T-helper 17 cell (primary cell): ENCODE measurements at places on chromosomes 1 and 21. TPM values are rescaled to one million over a fixed set of nuclear protein-coding genes. Genes with fewer than 3 reads are reported as not detected.
A peak's percentile ranks its signal among the peaks of the same experiment; 100 is the strongest.

GRCh38 chr1:201737352-201738060, 91.5 kb upstream of the IPO9 start:
- H3K27ac ChIP-seq = no peak overlapping the region
- H3K36me3 ChIP-seq = peaks cover 5% of the 10 kb centered on the region
- H3K4me3 ChIP-seq = no peak overlapping the region

GRCh38 chr1:224626042-224626441, 9.9 kb downstream of the CNIH3 start:
- H3K36me3 ChIP-seq = peaks cover 6% of the 10 kb centered on the region
- peaks cover 5% of the 10 kb centered on the region for H3K27me3 ChIP-seq
- no peak overlapping the region for H3K4me3 ChIP-seq
- peak overlapping the region; percentile 98 for H3K27ac ChIP-seq

- H3K4me3 ChIP-seq = no peak overlapping the region
- H3K27me3 ChIP-seq = no peaks in the 10 kb centered on the region
- no peak for DNase-seq
Observed at GRCh38 chr1:202361224-202361623, 12.7 kb downstream of the PPP1R12B start.

DNA sequence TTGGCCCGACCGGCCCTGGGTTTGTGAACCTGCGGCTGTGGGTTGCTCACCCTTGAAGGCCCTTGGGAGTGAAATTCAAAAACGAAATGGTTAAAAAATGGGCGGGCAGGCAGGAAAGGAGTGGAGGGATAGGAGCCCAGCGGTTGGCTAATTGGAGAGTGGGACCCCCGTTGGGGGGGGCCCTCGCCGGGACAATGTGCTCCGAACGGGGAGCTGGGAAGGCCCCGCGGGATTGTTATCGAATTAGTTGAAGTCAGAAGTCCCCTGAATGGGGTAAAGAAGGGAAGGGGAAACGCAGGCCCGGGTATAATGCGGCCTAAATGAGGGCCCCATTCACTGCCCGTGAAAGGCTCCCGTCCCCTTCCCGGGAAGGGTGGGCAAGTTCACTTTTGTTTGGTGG, 135.7 kb downstream of the PRDM16 start:
- no peak for DNase-seq
- H3K36me3 ChIP-seq = no peaks in the 10 kb centered on the region
- no peak overlapping the region for H3K27ac ChIP-seq
- H3K4me3 ChIP-seq = peak overlapping the region; percentile 57
- peaks cover 17% of the 10 kb centered on the region for H3K27me3 ChIP-seq

- no peaks in the 10 kb centered on the region for H3K36me3 ChIP-seq
- H3K27ac ChIP-seq = no peak overlapping the region
- H3K4me3 ChIP-seq = no peak overlapping the region
- DNase-seq = no peak
- H3K4me1 ChIP-seq = peaks cover under 1% of the 10 kb centered on the region
- peaks cover under 1% of the 10 kb centered on the region for H3K27me3 ChIP-seq
Observed at GRCh38 chr1:8203056-8203455, 114.9 kb upstream of the SLC45A1 start.

GRCh38 chr1:229153955-229154548, 116.9 kb upstream of the RAB4A start:
- H3K27me3 ChIP-seq = no peaks in the 10 kb centered on the region
- peaks cover 3% of the 10 kb centered on the region for H3K36me3 ChIP-seq
- H3K4me3 ChIP-seq = no peak overlapping the region

CFHR4 gene
- not detected for total RNA-seq

KLHDC8A gene
- total RNA-seq = not detected

DNA sequence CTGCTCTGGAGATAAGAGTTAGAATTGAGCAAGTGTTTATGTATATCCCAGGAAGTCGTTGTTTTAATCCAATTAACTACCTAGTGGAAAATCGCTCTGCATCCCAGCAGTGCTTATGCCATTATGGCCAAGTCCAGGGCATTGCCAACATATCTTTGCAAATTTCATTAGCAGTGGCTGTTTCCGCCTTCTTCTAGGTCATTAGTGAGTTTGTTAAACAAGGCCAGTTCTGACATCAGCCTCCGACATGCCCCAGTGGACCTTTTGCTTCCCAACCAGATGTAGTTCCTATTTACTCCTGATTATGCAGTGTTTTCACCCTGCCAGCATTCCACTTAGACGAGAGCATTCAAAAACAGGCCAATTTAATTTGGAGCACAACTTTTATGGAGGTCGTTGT, 106.8 kb upstream of the FAM78B start:
- H3K4me3 ChIP-seq = no peak overlapping the region
- no peak overlapping the region for H3K27ac ChIP-seq
- H3K36me3 ChIP-seq = no peaks in the 10 kb centered on the region
- no peaks in the 10 kb centered on the region for H3K27me3 ChIP-seq
- H3K4me1 ChIP-seq = no peaks in the 10 kb centered on the region

DNA sequence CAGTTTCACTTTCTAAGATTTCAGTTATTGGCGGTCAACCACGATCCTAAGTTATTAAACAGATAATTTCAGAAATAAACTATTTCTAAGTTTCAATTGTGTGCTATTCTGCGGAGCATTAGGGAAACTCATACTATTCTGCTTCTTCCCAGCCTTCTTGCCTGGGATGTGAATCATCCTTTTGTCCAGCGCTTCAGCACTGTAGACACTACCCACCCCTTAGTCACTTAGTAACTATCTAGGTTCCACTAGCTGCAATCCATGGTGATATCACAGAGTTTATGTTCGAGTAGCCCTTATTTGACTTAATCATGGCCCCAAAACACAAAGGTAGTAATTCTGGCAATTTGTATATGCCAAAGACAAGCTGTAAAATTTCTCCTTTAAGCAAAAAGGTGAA, 279.9 kb upstream of the ADAMTS5 start:
- no peaks in the 10 kb centered on the region for H3K27me3 ChIP-seq
- no peaks in the 10 kb centered on the region for H3K4me1 ChIP-seq
- DNase-seq = no peak

DNA sequence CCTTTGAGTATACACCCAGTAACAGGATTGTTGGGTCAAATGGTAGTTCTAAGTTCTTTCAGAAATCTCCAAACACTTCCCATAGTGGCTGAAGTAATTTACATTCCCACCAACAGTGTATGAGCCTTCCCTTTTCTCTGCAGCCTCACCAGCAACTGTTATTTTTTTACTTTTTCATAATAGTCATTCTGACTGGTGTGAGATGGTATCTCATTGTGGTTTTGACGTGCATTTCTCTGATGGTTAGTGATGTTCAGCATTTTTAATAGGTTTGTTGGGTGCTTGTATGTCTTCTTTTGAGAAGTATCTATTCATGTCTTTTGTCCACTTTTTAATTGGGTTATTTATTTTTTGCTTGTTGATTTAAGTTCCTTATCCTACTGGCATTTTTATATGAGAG, 26.4 kb upstream of the LAMC1 start:
- H3K4me1 ChIP-seq = no peaks in the 10 kb centered on the region
- H3K27ac ChIP-seq = no peak overlapping the region
- peaks cover 2% of the 10 kb centered on the region for H3K36me3 ChIP-seq
- H3K4me3 ChIP-seq = no peak overlapping the region
- peaks cover 30% of the 10 kb centered on the region for H3K27me3 ChIP-seq
- no peak for DNase-seq

- H3K4me3 ChIP-seq = no peak overlapping the region
- H3K4me1 ChIP-seq = peaks cover 15% of the 10 kb centered on the region
- H3K27me3 ChIP-seq = no peaks in the 10 kb centered on the region
- DNase-seq = no peak
- H3K36me3 ChIP-seq = peaks cover 11% of the 10 kb centered on the region
Observed at GRCh38 chr1:32806290-32806689, 10.9 kb downstream of the YARS1 start.

AMPD1 gene
- not detected for total RNA-seq

PPP2R5A gene
- total RNA-seq = 52.1 TPM

LCE1B gene
- total RNA-seq = not detected

DNA sequence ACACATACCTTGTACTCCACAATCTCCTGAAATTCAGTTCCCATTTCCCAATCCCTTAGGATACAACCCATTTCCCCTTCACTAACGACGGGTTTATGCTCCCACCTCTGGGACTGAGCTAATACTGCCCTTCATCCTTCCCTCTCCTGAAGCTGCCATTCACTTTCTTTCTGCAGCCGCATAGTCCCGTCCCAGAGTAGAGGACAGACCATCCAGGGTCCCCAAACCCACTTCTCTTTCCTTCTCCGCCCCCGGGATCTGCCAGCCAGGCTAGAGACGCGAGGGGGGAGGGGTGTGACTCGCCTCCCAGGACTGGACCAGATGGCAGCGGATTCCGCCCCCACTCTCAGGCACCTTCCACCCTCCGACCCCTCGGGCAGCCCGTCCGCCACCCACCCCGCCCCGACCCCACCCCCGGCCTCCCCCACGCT, 679 bp downstream of the ABL2 start:
- H3K36me3 ChIP-seq = peaks cover 3% of the 10 kb centered on the region
- peak overlapping the region; percentile 97 for H3K4me3 ChIP-seq
- peak; percentile 11 for DNase-seq
- peak overlapping the region; percentile 67 for H3K27ac ChIP-seq

DNA sequence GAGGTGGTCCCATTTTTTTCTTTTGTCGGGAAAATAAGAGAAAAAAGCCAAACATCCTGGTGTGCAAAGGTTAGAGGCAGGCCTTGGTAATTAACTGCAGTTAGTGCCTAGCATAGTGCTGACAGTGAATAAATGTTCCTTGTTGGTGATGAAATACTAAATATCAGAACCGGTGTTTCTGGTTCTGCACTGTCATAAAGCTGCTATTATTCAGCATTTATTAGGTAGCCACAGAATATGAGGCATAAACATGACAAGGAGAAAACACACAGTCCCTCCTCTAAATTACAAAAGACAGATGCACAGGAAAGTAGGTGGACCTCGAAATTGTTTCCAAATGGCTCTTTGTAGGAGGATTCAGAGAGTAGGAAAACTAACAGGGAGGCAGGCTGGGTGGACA, 122.0 kb upstream of the ADGRL2 start:
- H3K4me3 ChIP-seq = no peak overlapping the region
- no peak overlapping the region for H3K27ac ChIP-seq
- H3K4me1 ChIP-seq = no peaks in the 10 kb centered on the region
- no peak for DNase-seq

DNA sequence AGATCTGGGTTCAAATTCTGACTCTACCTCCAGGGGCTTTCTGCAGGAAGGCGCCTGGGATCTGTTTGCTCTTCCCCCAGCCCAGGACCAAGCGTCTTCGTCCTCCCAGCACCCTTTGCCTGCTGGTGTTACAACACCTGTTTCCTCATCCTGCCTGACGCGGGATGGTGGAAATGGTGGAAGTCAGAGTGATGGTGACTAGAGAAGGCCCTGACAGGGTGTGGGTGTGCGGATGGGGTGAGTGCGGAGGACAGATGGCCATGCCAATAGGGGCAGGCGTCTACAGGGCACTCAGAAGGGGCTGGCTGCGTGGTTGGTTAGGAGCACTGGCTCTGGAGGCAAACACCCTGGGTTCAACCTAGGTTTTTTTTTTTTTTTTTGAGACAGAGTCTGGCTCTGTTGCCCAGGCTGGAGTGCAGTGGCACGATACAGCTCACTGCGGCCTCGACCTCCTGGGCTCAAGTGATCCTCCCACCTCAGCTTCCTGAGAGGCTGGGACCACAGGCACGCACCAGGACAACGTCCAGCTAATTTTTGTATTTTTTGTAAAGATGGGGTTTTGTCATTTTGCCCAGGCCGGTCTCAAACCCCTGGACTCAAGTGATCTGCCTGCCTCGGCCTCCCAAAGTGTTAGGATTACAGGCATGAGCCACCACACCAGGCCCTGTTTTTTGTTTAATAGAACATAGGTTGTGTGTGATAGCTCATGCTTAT, 1.5 kb downstream of the THEMIS2 start:
- peak overlapping the region; percentile 100 for H3K4me3 ChIP-seq
- DNase-seq = no peak
- H3K36me3 ChIP-seq = peaks cover 13% of the 10 kb centered on the region
- H3K27me3 ChIP-seq = no peaks in the 10 kb centered on the region

DNA sequence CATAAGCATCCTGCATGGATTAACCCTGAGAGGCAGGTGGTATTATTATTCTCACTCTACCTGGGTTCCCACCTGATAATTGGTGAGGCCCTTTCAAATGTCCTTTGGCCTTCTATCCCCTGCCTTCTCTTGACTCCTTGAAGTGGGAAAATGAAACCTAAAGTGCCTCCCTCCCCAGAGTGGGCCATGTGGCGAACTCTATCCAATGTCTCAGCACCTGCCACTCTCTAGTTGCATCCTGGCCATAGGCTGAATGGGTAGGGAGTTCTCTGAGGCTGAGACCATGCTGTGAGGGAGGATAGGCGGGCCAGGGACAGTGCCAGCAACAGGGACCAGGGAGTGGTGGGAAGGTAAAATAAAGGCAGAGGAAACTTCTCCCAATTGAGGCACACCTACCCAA, 35.3 kb downstream of the ELF3 start:
- no peak overlapping the region for H3K27ac ChIP-seq

GJA5 gene
- total RNA-seq = not detected

DNA sequence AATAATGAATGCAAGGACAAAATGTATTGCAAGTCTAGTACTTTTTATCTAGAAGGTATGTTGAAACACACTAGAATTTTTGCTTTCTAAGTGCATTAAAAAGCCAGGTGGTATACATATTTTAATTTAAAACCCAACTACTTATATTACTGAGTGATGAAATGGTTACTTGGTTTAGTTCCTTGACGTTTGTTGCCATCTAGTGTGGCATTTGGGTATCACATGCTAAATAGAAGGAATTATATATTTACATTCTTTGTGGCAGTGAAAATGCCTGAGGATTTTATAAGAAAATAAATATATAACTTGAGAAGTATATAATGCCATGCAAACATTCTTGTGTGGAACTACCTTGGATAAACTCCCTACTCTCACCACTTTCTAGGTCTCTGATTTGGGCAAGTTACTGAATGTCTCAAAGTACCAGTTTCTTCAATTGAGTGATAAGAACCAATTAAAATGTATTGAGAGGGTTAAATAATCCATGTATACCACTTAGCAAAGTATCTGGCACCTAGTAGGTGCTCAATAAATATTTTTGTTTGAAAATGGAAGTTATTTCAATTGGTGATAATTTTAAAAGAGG, 69.6 kb downstream of the SDCCAG8 start:
- no peaks in the 10 kb centered on the region for H3K27me3 ChIP-seq
- peaks cover 8% of the 10 kb centered on the region for H3K4me1 ChIP-seq
- peaks cover 4% of the 10 kb centered on the region for H3K36me3 ChIP-seq
- DNase-seq = no peak

DNA sequence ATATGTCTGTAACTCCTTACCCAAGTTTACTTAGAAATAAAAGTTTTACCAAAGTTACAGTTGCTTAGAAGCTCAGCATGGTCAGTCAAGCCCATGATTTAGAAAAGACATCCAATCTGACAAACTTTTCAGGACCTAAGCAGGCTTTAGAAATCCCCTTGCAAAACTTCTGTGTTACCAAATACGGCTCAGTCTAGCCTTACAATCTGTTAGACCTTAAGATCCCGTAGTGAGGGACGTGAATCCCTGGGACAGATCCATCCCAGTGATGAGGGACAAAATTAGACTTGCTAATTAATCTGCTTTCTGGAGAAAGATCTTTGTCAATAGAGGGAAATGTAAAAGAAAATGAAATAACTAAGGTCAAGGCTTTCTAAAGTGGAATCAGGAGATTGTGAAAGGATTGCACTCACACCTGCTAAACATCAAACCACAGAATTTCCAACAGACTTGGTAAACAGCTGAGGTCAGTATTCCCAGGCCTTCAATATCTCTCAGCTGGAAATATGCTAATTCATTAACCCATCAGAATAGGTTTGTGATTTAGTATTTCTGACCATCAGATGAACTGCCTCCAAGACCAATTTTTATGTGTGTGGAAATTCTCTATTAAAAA, 375.3 kb downstream of the DUSP10 start:
- DNase-seq = no peak
- no peak overlapping the region for H3K4me3 ChIP-seq
- H3K4me1 ChIP-seq = no peaks in the 10 kb centered on the region
- H3K27ac ChIP-seq = no peak overlapping the region
- H3K27me3 ChIP-seq = peaks cover 22% of the 10 kb centered on the region

GRCh38 chr1:204659056-204659455, 26.5 kb downstream of the LRRN2 start:
- no peak overlapping the region for H3K4me3 ChIP-seq
- H3K27me3 ChIP-seq = peaks cover 59% of the 10 kb centered on the region
- peaks cover 2% of the 10 kb centered on the region for H3K4me1 ChIP-seq
- H3K36me3 ChIP-seq = peaks cover 3% of the 10 kb centered on the region
